ENCODE measurements at places on chromosomes 6 and 20.

- DNase-seq = no peak
These were observed 159.8 kb upstream of the SYNDIG1 start for GRCh38 chr20:24309596-24309995.

DNA sequence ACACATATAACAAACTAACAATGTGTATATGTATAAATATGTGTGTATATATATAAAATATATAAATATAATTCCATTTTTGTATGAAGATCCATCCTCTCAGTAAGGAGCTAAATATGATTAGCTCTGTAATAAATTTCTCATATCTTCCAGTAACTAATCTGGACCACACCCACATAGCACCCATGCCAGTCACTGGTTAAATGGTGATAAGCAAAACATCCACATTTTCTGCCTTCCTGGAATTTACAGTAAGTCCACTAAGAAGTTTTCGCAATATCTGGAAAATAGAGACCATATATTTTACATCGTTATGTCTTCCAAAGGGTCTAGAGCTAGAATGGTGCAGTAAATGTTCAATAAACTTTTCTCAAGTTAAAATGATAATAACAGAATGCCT lies 151.5 kb upstream of the STMND1 start:
- DNase-seq = no peak

GRCh38 chr20:62236200-62236599 lies 2.1 kb upstream of the OSBPL2 start:
- no peak for DNase-seq

- no peak for DNase-seq
These were observed 80.8 kb downstream of the AIG1 start for GRCh38 chr6:143141442-143141841.

- DNase-seq = no peak
These were observed 469 bp upstream of the XRN2 start for GRCh38 chr20:21302664-21303060.

DNA sequence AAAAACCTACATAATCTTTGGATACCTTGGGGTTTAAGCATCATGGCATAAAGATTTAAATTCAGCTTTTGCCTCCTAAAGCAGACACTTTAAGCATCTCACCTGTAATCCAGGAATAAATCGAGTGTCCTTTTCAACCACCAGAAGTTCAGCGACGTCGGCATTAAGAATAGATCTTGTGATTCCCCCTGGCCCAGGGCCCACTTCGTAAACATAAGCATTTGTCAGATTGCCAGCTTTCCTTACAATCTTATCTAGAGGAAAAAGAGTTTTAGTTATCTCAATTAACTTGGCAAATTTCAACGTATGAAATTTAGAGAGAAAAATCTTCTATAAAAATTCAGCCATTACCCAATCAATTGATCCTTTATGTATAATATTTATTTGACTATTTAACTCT lies 3.2 kb downstream of the TFB1M start:
- DNase-seq = no peak

- no peak for DNase-seq
These were observed 4.2 kb downstream of the TCF19 start for GRCh38 chr6:31162463-31163165.

DNA sequence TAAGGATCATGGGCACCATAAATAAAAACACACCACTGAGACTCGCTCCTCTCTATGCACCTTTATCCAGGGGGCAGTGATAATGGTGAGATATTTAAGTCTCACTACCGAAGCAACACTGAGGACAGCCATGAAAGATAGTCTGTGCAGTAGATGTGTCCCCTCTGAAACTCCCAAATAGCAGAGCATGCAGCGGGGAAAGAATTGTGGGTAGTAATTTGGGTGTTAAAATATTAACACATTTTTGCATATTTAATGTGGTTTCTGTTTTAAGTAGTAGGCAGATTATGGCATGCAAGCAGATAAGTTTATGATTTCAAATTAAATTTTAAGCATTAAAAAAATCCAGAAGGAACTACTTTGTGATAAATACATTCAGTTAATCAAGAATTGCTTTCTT lies 82.7 kb downstream of the CTNNBL1 start:
- DNase-seq = no peak

GRCh38 chr6:110589865-110590513 lies 113.6 kb upstream of the SLC22A16 start:
- DNase-seq = no peak

- no peak for DNase-seq
These were observed 35.5 kb downstream of the SESN1 start for GRCh38 chr6:109059153-109059552.

- DNase-seq = peak; percentile 35
These were observed 134.0 kb upstream of the ARMC2 start for GRCh38 chr6:108714101-108714765.

DNA sequence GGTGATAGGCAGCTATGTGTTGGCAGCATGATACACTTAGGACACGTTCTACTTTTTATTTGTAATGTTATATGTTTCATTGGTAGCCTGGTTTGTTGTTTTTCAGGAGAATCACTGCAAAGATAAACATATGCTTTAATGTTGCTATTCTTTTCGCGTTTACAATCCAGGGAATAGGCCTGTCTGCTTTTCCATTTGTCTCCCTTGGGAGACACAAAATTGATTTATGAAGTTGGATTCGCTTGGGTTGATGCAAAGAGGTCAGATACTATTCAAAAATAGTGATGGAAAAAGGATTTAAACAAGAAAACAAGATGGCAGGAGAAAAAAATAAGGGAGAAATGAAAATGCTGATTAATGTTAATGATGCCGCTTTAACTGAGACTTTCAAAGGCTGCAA lies 179.5 kb upstream of the SOX4 start:
- no peak for DNase-seq

DNA sequence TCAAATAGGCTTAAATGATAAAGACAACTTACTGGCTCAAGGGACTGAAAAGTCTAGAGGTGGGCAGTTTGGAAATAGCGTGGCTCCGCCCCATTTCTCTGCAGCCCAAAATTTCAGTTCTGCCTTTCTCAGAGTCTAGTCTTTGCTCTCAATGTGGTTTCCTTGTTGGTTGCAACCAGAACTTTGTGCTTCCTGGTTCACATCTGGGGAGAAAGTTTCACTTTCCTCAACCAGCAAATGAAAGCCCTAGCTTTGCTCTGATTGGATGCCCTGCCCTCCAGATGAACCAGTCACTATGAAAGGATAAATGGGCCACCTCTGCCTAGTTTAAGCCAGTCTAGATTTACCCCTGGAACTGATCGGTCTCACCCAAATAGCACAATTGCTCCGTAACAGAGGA lies 14.9 kb downstream of the SYCP2L start:
- DNase-seq = no peak

GRCh38 chr6:92124200-92124651 lies 1295.1 kb downstream of the EPHA7 start:
- DNase-seq = no peak

DNA sequence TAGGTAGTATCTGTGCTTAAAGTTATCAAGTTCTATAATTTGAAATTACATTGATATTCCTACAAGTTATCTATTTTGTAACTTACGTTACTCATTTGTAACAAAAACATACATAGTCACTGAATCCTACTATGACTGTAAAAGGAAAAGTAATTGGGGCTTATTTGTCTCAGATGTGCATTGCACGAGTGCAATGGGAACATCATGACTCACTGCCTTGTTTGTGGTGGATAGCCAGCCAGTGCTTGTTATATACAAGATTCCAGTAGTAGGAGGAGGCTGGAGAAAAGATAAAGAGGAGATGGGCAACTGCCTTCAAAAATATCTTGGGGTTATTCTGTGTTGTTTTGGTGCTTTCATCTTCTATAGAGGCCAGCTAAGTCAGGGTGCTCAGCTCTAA lies 164.1 kb downstream of the RNF144B start:
- DNase-seq = no peak

GRCh38 chr20:11101243-11101642 lies 427.4 kb upstream of the JAG1 start:
- no peak for DNase-seq

- DNase-seq = no peak
These were observed 12.6 kb upstream of the ADA start for GRCh38 chr20:44664131-44664530.

GRCh38 chr20:19739351-19739750 lies 18.7 kb upstream of the RIN2 start:
- DNase-seq = no peak

DNA sequence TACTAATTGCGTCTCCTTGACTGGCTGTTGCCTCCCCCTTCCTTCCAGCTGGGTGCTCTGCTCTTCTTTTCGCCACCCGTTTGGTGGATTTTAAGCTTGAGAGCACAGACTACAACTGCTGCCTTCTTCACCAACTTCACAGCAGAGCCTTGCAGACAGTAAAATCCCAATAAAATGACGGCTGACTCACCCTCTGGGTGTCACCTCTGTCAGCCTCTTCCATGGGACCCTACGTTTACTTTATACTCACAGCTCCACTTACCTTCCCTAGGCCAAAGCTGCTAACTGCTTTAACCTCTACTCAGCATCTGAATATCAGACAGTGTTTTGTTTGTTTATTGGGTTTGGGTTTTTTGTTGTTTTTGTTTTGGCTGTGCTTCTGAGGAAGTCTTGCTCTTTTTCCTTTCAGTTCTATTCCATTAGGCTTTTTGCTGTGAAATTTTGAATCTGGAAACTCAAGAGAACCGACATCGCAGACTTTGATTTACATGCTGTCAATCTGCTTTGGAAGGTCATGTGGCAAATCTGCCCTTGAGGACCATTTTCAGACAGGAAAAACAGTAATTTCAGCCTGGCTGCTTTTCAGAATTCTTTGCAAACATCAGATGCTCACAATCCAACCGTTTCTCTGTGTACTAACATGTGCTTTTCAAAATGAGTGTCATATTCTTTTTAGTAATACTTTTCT lies 2.4 kb downstream of the AGPAT4 start:
- DNase-seq = no peak

DNA sequence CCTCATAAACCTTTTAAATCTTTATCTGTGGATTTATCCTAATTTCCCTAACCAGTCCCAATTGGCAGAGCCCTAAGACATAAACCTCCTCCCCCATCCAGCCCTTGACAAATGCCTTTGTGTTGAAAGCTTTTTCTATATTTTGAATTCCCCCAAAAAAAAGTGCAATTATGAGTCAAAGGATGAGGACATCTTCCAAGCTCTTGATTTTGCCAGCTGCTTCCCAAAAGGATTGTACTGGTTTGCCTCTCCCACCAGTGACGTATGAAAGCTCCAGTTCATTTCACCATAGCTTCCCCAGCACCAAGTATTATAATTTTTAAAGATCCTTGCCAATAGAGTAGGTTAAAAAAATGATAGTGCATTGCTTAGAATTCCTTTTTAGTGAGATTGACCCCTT lies 38.9 kb downstream of the SIRPA start:
- no peak for DNase-seq

DNA sequence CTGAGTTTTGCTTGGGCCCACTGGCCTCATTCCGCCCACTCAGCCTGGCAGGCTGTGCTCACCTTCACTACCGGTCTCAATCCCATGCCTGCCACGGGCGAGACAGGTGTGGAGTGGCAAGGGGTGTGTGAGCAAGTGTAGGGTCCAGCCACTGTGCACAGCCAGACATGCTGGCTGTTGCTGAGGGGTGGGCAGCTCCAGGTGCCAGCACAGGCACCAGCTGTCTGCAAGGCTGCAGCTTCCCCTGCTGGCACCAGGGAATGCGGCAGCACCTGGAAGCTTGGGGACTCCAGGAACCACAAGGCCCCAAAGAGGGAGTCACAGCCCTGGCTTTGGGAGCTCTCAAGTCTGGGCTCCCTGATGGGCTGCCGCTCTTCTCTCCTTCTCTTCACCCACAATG lies 372.7 kb downstream of the CBLN4 start:
- no peak for DNase-seq

DNA sequence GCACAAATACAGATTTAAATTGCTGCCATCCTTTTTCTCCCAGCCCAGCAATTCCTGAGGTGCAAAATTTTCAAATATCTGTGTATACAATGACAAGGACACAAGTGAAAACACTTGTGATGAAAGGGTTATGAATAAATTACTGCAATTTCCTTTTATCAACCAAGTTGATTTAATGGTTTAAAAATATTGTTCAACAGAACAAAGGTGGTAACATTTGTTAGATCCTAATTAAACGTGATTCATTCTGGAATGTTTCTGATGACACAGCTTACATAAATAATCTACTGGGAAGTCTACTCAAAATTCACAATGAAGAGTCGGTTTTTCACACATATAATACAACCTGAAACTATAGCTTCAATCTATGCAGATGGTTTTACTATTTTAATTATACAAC lies 17.1 kb downstream of the B4GALT5 start:
- DNase-seq = no peak

- DNase-seq = no peak
These were observed at the start of gene HLA-DOB for GRCh38 chr6:32816746-32817204. HLA-DOB (minus strand) TSS chr6:32817002; CDS start chr6:32816951, 51 bp downstream.

- no peak for DNase-seq
These were observed 121.3 kb downstream of the DOK5 start for GRCh38 chr20:54596651-54597050.

DNA sequence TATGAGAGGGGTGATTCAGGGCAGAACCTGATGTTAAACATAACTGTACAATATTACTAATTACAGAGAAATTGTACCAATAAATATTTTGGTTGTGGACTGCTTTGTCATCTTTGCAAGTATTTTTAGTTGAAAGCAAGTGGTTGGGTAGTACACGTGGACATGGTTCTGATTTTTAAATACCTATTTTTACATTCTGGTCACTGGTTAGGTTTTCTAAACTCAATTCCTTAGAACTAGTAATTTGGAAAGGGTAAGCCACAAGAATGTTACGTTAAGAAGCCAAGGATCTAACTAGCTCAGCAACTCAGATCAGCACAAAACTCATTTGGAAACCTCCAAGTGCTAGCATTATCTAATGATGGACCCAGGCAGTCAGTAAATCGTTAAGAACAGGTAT lies 2.7 kb downstream of the EPB41L2 start:
- no peak for DNase-seq

DNA sequence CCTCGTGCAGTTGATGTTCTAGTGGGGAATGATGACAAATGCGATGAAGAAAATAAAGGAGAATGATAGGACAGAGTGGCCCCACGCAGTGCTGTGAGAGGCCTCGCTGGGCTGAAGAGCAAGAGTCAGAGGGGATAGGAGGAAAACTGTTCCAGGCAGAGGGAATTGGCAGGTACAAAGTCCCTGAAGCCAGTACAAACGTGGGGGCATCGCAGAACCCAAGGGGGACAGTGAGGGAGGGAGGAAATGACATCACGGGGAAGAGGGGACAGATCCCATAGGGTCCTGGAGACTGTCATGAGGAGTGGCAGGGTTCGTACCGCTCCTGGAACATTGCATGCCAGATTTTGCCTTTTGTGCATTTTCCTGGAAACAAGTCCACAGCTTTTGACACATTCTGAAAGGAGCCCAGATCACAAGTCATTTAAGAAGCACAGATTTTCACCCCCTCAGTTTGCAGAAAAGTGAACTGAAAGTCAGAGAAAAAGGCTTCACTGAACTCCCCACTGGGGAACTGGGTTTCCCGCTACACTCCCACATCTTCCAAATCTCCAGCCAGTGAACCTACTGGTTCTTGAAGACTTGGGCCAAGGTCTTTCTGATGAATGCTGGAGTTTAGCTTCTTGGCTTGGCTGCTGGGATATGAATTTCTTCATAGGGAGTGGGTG lies 77.0 kb downstream of the SULF2 start:
- no peak for DNase-seq

- no peak for DNase-seq
These were observed 21.8 kb upstream of the MROH8 start for GRCh38 chr20:37200926-37201826.

- no peak for DNase-seq
These were observed 70.4 kb upstream of the SMLR1 start for GRCh38 chr6:130756824-130757223.

GRCh38 chr6:49913636-49914375 lies 47.5 kb upstream of the CRISP1 start:
- no peak for DNase-seq
